Keratinocyte (primary cell): ENCODE measurements at places on chromosomes 11 and 22.

DNA sequence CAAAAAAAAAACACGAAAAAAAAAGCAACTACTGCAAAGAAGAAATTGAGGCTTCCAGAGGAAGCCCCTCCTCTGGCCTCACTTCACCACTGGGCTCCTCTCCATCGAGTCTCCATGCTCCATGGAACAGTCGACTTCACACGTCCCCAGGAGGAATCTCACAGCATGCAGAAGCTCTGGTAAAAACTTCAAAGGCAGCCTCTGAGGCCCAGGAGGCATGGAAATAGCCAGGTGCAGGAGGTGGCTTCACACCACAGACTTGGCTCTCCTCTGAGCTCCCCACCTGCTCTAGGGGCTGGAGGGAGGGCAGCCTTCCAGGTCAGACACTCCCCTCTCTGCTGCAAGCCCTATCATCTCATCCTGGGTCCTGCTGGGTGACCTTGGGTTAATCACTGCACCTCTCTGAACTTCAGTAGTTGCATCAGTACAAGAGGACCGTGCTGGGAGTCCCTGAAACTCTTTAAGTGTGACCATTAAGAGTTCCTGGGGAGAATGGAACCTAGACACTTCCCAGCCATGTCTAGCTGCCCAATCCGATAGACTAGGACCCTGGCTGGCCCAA lies 8.2 kb downstream of the PDE2A start:
- no peak for DNase-seq

DNA sequence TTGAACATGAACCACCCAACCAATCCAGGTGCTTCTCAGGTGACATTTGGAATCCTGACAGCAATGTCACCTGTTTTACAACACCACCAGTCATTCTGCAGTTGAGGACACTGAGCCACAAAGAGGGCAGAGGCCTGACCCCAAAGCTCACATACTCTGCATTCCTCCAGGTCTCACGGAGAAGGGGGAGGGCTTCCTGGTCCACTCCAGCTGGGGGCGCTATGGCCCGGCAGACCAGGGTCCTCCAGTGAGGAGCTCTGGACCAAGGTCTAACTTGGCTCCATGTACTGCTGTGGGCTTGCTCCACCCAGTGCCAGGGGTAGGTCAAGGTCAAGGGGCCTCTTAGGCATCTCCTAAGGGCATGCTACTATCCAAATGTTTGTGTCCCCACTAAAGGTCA lies 1.5 kb upstream of the PNPLA3 start:
- no peak for DNase-seq

DNA sequence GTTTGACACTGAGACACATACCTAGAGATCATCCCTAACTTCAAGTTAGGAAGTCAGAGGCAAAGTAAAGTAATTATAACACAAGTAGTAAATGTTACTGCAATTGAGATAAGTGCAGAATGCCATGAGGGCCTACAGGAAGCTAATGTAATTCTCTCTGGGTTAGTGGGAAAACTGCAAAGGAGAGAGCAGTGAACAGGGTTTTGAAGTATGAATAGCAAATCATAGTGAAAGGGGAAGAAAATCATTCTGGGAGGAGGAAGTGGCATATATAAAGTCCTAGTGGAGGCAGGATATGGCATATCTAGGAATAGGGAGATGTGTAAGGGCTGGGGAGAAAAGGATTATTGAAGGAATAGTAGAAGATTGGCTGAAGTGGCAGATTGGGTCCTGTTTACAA lies 27.9 kb downstream of the RNF169 start:
- DNase-seq, result no peak

- DNase-seq, result no peak
Measured at GRCh38 chr11:131816051-131816450, 445.6 kb downstream of the NTM start.

- DNase-seq, result no peak
Measured at GRCh38 chr11:37422511-37422910, 824.5 kb upstream of the RAG2 start.

DNA sequence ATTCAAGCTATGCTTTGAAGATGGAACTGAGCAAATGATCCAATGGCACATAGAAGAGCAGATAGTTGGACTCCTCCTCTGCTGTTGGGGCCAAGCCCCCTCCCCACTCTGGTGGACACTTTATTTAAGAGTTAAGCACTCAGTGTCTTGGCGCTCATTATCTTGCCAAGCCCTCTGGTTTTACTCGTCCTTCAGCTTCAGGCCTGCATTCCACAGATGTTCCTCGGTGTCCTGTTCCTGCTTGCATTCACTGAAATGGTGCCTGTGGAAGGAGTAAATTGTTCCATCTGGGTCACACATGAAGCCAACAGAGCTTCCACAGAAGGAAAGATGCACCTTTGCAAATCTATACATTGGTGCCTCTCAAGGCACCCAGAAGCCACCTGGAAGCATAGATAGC lies 26.1 kb downstream of the MAML2 start:
- DNase-seq, result no peak

- no peak for DNase-seq
Measured at GRCh38 chr11:3223932-3224381, 5.3 kb upstream of the MRGPRG start.

DNA sequence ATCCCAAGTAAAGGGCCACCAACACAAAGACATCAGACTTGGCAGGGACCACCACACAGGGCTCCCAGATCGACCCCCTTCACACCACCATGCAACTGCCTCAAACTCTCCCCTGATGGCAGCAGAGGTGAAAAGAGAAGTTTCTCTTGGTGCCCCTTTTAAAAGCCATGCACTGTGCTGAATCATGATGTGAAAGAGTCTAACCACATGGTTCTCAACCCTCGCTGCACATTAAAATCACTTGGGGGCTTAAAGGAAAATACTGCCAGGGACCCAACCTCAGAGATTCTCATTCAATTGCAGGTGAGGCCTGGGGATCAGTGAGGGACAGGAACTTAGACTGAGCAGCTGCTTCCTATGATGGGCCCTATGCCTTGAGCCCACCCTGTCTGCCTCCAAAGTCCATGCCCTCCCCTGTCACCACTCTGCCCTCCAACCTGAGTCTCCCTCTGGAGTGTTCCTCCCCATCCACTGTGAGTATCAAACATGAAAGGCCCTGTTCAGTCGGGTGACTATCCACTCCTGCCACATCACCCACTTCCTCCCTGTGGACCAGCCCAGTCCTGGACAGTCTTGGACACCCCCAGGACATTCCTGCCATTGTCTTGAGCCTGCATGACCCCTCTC lies 40.8 kb downstream of the PLEKHA7 start:
- no peak for DNase-seq

- DNase-seq, result no peak
Measured at GRCh38 chr22:23068096-23068831, 2.1 kb upstream of the GNAZ start.

DNA sequence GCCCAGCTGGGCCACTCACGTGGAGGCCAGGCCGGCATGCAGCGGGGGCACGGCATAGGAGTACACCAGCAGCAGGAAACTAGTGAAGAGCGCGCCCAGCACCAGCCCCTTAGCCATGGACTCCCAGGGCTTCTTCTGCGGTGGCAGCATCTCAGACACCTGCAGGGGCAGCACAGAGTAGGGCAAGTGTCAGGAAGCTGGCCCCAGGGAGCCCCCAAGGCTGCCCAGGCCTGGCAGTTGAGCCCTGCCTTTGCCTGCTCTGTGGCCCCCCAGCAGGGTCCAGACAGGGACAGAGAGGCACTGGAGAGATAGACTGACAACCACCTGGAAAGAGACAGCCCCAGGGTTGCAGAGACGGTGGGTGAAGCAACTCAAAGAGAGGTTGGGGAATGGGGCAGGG lies 10.7 kb upstream of the SEC14L6 start:
- no peak for DNase-seq

DNA sequence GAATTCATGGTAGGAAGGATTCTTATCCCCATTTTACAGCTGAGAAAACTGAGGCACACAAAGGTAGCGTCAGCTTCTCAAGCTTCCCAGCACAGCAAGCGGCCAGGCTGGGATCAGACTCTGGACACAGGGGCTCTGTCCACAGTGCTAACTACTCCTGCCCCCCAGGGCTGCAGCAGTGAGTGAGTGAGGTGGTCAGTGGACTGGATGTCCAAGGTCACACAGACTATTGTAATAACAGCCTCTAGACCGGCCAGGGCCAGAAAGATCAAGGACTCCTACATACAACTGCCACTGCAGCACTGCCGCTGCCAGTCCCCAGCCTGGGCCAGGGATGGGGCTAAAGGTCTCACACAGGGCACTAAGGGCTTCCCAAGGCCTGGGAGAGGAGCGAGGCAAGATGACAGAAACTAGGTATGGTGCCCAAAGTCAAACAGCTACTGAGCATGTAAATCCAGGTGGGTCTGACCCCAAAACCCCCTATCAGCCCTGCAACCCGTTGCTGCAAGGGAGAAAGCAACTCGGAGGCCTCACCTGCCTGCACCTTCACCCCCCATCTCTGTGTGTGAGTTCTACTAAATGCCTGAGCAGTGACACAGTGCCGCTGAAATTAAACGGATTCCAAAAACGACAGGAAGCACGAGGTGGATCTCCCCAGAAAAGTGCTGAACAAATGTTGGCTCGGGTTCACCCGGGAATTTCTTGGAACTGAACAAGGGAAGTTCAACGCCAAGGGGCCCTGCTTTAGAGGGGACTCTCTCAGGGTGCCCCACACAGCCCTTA lies 161.8 kb upstream of the GRK3 start:
- DNase-seq, result no peak

DNA sequence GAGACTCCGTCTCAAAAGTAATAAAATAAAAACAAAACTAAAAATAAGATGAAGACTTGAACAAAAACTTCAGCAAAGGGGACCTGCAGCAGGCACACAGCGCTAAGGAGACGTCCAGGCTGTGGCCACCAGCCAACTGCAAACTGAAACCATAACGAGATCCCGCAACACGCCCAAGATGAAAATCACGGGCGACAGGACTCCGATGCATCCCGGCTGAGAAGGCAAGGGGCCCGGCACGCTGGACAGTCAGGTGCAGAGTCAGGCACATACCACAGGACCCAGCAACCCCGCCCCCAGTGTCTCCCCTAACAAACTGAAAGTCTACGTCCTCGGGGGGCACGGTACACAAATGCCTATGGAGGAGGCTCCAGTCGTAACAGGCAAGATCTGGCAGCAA lies 9.2 kb downstream of the HRAS start:
- no peak for DNase-seq

GRCh38 chr11:43497144-43497543 lies 138.4 kb downstream of the TTC17 start:
- DNase-seq, result no peak

GRCh38 chr11:111922803-111923202 lies 4.1 kb downstream of the C11orf52 start:
- DNase-seq, result no peak

GRCh38 chr22:40328546-40329456 lies 17.5 kb upstream of the ADSL start:
- DNase-seq, result no peak

DNA sequence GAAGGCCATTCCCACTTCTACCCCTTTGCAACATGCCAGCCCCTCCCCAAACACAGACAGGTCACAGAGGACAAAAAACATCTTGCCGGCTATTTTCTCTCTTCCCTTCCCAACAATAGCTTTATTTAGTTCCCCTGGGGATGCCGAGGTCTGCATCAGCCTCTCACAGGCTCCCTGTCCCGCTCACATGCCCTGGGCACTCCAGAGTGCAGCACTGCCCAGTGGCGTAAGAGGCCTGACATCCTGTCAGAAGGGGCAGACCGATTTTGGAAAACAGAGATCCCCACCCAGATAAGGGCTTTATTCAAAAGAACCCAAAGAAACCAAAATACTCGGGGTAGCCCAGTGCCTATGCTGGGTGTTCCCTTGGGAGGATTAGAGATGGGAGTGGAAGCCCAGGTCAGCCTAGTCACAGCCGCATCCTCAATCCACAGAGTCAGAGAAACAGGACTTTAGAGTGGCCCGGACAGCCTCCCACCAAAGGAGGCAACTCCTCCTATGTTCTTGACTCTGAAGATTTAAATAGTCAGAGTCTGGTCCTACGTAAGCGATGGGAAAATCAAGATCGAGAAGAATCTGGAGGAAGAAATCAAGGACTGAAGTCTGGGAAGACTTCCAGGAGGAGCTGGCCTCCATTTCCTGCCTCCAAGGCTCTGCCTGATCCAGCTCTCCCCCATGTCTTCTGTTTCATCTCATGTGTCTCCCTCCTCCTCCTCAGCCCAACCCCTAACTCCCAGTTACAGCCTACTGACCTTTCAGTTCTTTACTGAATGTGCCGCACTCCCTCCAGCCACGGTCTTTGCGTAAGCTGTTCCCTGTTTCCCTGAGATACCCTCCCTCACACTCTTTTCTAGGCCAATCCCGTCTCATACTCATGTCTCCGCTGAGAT lies 129.3 kb downstream of the FBXO7 start:
- no peak for DNase-seq

DNA sequence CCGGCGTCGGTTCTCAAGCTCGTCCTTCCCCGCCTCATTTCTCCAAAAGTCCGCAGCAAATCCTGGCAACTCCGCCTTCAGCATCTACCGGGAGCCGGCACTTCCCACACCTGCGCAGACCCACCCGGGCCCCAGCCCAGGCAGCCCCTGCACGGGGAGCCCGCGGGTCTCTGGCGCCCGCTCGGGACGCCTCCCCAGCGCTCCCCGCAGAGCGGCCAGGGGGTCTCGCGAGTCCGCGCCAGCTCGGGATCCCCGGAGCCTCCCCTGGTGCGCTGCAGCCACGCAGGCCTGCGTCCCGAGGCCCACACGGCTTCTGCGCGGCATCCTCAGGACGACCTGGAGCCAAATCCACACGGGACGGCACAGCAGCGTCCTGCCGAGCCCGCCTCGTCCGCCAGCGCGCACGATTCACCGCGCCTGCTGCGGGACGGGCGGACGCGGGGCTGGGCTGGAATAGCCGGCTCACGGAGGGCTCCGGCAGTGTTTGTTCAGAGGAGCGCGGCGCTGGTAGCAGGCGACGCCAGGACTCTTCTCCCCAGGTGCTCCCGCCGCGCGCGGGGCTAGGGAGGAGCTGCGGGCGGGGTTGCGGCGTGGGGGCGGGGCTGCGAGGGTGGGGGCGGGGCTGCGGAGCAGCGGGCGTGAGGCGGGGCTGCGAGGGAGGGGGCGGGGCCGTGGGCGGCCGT lies 816 bp upstream of the PHRF1 start:
- DNase-seq, result no peak

DNA sequence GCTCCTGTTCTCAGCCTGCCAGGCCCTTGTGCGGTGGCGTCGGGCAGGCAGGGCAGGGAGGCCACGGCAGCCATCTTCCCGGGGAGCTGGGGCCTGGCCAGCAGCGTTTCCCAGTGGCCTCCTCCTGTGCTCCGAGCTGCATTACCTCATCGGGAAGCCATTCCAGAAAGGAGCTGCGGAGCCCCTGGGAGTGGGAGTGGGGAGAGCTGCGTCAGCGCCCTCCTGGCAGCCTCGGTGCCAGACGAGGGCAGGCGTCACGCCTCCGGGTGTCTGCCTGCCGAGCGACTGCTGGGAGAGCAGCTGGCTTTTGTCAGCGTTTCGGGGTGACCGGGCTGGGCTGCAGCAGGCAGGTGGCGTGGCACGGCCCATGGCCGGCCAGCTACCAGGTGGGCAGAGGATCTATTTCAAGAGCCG lies 30.9 kb upstream of the WNT7B start:
- DNase-seq, result peak; percentile 62

- DNase-seq, result no peak
Measured at GRCh38 chr11:119509282-119509841, 86.4 kb upstream of the THY1 start.

GRCh38 chr11:72398058-72398758 lies 36.1 kb downstream of the CLPB start:
- DNase-seq, result no peak
